NCI-H526 (cell line): ENCODE measurements at places on chromosomes 12 and 14.

- DNase-seq = no peak
Observed at GRCh38 chr12:42960087-42960527, 370.6 kb upstream of the PRICKLE1 start.

DNA sequence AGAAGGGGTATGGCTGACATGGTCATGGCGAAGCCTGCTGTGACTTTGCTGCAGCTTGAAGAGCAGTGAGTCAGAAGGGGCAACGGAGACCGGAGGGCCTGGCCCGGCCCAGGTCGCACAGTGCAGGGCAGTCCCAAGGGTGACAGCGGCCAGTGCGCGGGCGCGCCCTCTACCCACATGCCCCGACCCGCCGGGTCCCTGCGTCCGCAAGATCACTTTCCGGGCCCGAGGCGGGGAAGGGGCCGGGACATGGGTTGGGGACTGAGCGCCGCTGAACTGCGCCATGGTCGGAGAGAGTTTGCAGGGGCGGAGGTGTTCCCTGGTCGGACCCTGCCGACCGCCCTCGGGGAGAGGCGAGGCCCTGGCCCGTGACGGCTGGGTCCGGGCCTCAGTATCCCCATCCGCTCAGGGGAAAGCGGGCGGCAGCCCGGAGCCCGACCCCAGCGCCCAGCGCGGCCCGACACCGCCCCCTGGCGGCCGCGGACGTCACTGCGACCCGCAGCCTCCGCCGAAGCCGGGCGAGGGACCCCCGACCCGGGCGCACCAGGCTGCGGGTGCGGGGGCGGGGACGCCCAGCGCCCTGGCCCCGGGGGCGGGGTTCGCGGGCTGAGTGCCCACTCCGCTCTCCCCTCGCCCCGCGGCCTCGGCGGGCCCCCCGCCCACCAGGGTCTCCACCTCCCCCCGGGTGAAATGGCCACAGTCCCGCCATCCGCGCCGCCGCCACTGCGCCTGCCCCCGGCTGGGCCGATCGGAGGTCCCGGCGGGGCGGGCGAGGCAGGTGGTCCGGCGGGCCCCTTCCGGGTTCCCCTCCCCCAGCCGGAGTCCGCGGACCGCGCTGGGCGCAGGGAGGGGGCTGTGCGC, 7.2 kb upstream of the ANKRD9 start:
- DNase-seq = no peak

DNA sequence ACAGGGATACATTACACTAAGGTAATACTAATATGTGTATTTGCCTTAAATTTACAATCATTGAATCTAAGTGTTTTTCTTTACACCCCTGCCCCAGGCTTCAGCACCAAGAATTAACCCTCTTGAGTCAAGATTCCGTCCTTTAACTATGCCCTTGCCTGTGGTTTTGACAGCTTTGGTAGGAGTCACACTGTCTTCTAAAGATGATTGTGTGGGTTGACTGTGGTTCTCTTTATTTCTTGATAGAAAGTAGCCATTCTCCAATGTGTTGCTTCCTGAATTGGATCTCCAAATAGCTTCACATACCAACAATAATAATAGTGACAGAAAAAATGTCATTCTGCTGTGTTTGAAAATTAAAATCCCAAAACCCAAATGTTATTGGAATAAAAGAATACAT, 3.6 kb downstream of the CLEC7A start:
- no peak for DNase-seq

GRCh38 chr14:105034315-105035039, 13.6 kb upstream of the CDCA4 start:
- peak; percentile 75 for DNase-seq

- DNase-seq = no peak
Observed at GRCh38 chr12:108419949-108420348, 80.8 kb upstream of the CMKLR1 start.

DNA sequence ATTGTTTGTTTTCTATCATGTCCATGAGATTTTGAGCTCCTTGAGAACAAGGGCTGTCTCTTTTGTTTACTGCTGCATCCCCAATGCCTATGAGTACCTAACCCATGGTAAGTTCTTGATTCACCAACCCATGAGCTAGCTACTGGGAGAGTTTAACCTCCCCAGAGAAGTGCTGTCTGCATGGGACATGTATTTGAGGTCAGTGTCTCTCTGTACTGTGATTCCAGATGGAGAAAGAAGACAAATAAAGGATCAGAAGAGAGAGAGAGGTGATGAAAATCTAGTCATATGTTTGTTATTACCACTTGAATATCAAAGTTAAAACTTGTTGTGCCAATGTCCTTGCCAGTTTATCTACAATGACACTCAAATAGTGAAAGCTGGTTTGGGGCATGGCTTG, 421.8 kb downstream of the BCAT1 start:
- no peak for DNase-seq

GRCh38 chr14:103361867-103362266, 23.3 kb upstream of the MARK3 start:
- no peak for DNase-seq

GRCh38 chr12:56413392-56413791, 35.8 kb downstream of the TIMELESS start:
- peak; percentile 3 for DNase-seq

DNA sequence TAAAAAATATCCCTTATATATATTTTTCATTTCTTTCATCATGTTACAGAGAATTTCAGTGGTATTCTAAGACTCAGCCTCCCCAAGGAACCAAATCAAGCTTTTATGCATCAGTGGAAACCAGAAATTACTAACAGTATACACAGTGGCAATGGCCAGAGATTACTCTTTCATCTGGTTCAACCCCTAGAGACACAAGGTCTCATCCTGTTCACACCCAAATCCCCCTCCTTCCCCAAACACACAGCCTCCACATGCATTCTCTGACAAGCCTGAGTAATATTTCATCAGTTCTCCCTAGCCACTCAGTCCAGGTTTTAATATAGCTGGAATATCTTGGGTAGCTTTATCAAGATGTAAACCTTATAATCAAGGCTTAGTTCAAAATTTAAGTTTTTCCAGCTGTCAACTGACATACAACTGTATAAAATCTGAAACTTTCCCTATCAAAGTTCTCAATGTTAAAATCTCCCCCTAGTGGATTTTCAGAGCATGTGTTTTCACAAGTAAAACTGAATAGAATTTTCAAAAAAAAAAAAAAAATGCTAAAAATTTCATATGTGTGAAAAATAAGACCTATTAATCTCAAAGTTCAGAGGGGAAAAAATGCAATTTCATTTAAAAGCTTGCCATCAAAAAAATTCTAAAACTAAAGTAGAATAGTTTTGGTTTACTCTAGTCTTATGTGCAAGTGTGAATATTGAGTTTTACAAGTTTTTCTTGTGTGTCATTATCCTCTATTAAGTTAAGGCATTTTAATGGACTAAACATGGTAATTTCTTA, 10.5 kb upstream of the SSTR1 start:
- DNase-seq = no peak

- no peak for DNase-seq
Observed at GRCh38 chr12:39062266-39062996, 157.0 kb upstream of the CPNE8 start.

- DNase-seq = no peak
Observed at GRCh38 chr12:48005001-48005749, 899 bp upstream of the COL2A1 start.

DNA sequence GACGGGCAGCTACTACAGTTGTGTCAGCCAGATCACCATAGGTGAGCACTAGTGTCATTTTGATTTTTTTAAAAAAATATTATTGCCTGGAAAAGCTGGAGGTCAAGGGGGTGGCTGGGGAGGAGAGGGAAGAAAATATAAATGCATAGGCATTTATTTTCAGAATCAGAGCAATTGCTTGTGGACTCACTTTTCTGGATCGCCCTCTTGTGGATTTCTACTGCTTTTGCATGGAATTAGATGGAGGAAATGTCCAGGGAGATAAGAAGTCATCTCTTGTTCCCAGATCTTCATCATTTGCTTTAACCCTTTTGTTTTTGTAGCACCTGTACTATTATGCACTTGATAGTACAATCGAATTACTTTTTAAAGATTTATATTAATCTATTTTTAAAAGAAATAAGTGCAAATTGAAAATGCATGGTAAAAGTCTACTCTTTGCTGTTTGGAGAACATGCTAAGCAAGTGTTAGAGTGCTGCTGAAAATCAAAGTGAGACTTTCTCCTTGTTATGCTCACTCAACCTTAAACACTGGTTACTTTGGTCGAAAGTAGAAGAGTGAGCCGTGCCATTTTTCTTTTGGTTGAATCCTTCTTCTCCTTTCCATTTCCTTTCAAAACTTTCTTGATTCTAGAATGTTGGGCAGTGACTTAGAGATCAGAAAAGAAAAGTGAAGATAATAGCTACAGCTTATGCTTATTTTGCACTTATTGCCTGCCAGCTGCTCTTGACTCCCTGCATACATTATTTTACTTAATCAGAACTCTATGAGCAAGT, 60.6 kb upstream of the ANO4 start:
- peak; percentile 49 for DNase-seq

GRCh38 chr14:50380455-50380854, 16.2 kb downstream of the CDKL1 start:
- no peak for DNase-seq

DNA sequence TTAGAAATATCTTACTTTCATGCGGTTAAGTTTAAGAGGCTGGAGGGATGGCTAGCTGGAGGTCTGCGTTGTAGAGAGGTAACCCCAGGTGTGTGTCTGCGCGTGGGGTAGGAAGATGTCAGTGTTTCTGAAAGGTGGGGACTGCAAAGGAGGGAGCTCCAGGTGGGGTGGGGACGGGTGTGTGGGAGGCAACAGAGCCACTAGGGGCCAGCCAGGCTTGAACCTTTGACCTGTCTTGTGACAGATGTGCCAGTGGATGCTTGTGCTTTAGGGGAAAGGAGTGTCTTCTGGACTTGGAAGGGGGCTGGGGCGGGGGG, 841 bp downstream of the GLI1 start:
- peak; percentile 35 for DNase-seq

GRCh38 chr12:1131811-1132224, 140.8 kb downstream of the ERC1 start:
- no peak for DNase-seq

GRCh38 chr12:53717319-53717718, 9.9 kb downstream of the CALCOCO1 start:
- no peak for DNase-seq

GRCh38 chr14:95389471-95390011, 69.8 kb upstream of the CLMN start:
- DNase-seq = no peak

DNA sequence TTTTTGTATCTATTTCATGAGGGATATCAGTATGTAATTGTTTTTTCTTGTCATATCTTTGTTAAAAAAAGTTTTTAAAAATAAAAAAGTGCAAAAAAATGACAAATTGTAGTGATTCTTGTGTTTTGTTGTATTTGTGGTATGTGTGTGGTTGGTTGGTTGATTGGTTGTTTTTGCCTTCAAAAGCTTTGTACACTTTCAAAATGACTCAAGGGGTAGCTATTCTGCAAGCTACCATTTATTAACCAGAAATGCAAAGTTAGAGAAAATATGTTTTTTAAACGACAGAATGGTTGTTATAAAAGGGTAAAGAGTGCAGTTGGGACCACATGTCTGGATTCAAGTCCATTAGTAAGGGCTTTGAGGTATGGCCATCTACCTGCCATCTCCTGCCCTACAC, 119.3 kb downstream of the SLC35F4 start:
- DNase-seq = no peak

- no peak for DNase-seq
Observed at GRCh38 chr12:113586461-113586860, 114.8 kb upstream of the LHX5 start.

DNA sequence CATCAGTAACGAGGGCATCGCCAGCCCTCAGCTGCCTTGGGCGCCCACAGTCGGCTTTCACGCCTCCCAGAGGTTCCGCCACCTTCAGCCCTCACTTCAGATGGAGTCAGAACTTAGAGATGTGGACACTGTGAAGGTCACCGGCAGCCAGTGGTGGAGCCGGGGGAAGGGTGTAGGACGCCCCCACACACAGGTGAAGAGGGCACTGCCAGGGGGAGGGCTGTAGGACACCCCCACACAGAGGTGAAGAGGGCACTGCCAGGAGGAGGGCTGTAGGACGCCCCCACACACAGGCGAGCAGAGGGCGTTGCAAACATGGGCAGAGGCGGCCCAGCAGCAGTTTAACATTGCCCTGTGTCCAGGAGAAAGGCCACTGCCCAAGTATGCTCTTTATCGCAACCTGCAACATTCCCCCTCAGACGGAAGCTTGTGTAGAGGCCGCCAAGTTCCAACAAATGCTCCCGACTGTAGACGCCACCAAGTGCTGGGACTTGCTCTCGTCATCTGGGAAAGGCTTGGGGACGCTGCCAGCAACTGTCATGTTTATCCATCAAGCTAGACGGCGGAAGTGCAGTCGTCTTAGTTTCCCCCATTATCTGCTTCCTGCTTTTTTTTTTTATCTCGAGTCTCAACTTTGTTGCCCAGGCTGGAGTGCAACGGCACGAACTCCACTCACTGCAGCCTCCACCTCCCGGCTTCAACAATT, 4.9 kb upstream of the ANKLE2 start:
- DNase-seq = no peak

GRCh38 chr12:96989916-96990315, 82.9 kb downstream of the NEDD1 start:
- no peak for DNase-seq

DNA sequence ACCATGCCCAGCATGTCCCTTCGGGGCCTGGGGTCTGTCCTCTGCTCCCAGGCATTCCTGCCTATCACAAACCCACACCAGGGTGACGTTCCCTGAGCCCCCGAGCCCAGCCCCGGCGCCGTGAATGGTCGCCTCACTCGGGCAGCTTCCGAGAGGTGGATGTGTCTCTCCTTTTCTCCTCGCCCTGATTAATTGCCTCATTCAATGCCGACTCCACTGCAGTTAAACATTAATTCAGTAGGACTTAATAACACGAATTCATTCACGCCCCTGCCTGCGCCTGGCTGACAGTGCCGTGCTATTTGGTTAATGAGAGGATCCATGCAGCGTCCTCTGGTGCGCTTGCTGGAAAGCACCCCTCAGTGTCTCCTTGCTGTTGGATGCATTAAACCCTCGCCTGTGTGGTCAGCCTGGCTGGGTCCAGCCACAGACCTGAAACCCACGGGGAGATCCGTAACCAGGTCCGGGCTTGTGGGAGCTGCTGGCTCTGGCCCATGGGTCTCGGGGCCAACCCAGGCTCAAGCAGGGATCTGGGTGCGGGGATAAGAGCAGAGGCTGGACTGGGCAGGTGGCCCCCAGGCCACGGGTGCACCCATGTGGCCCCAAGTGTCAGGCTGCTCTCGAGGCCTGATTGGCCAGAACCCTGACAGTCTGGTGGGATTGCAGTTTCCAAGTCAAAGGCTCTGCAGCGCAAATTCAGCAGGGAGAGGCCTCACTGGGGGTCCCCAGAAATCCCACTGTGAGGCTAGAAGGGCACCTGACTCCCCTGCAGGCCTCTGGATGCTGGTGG, 55.4 kb downstream of the FBRSL1 start:
- no peak for DNase-seq
